ENCODE measurements at places on chromosomes 1 and 21.

DNA sequence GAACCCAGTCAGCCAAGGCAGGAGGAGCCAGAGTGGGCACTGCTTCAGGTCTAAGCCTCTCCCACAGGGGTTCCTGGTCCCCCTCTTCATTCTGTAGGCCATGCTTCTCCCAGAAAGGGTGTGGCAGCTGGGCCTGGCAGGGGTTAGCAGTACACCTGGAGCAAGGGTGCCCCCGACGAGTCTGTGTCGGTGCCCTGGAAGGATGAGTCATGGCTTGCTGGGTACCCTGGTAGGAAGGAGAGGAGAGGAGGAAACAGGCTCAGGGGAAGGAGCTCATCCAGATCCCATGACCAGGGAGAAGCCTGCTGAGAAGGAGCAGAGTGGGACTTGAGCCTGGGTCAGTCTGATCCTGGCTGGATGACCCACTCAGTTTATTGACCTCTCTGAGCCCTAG, 10.3 kb downstream of the KDF1 start:
- no peak for DNase-seq

GRCh38 chr1:199010492-199010891, 371.7 kb downstream of the PTPRC start:
- DNase-seq = no peak

DNA sequence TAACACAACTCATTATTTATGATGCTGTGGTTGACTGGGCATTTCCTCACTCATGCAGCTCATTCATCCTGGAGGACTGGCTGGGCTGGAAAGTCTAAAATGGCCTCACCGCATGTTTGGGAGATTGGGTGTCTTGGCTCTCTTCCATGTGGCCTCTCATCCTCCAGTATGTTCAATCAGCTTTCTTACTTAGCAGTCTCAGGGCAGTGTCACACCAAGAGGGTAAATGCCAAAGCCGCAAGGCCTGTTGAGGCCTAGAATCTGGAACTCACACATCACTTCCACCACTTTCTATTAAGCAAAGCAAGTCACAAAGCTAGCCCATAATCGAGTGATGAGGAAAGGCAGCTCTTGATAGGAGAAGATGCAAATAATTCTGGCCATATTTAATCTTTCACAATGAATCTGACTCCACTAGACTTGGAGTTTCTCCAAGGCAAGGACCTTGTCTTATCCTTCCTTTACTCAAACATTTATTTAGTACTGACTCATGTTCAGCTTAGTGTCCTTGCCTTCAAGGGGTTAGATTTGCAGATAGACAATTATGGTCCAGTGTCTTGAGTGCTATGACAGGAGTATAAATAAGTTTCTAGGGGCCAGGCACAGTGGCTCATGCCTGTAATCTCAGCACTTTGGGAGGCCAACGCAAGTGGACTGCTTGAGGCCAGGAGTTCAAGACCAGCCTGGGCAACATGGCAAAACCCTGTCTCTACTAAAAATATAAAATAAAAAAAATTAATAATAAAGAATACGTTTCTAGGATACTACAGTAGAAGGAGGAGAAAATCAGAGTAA, 45.1 kb downstream of the TMEM53 start:
- no peak for DNase-seq

- no peak for DNase-seq
These were observed 195.0 kb downstream of the ROR1 start for GRCh38 chr1:63968663-63969440.

DNA sequence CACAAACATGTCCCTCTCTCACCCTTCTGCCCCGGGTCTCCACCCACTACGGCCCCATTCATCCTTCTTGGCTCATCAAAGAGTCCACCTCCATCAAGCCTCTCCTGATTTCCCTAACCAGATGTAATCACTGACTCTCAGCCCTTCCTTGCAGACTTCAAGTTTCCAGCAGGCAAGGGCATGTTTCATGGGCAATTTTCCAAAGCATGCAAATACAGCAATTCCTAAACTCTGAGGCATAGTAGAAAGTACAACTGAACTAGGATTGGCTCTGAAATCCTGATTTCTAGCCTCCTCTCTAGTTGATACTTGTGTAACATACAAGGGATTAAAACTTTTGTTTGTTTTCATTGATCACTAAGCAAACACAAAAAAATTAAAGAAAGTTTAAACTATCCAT, 109.1 kb upstream of the GADD45A start:
- no peak for DNase-seq

GRCh38 chr21:40595806-40596205, 251.2 kb downstream of the DSCAM start:
- no peak for DNase-seq

GRCh38 chr21:17612023-17612564, 607 bp downstream of the BTG3 start:
- no peak for DNase-seq

DNA sequence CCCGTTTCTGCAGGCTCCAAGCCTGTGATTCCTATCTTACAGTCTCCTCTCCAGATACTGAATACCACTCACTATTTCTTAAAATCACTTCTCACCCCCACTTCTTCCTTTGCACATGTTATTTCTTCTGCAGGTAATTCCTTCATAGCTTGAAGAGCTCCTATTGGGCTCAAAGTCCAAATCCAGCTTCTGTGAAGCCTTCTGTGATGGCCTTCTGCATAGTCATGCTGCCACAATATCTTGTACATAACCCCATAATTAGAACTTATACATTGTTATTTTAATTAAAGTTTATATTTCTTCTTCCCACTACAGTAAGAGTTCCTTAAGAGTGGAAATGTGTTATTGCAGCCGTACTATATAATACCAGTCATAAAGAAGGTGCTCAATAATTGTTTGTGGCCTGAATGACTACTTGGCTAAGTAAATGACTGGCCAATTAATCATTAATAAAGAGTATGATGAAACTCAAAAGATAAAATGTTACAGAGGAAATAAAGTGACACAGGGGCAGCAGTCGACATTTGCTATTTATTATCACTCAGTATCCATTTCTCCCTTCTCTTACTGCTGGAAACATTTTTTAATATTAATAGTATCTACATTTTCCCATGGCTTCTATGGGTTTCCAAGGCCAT, 886.6 kb downstream of the TTLL7 start:
- no peak for DNase-seq

DNA sequence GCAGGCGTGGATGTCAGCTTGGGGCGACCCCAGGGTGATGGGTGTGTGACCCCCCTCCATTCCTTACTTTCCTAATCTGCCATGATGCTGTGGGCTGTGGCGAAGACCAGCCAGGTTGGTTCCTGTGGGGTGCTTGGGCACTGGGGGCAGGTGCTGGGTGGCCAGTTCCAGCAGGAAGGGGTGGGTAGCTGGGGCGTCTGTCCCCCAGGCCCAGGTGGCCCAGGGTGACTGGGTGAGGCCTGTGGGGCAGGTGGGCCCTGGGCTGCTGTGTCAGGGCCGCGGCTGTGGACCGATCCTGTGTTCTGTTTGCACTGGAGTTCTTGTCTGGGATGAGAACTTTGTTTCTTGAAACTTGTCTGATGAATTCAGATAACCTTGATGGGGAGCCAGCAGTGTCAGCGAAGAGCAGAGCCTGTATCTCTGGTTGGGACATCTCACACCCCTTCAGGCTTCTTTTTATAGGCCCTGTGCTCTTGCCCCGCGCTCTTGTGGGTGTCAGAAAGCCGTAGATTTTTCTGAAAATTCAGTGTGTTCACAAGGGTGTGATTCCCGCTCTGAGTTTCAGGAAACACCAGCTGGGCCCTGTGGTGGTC, 3.7 kb downstream of the PRKCZ start:
- no peak for DNase-seq
